ENCODE measurements at places on chromosomes 13 and 19.

- DNase-seq: no peak
Measured at GRCh38 chr19:55667958-55668357, 7.1 kb upstream of the EPN1 start.

DNA sequence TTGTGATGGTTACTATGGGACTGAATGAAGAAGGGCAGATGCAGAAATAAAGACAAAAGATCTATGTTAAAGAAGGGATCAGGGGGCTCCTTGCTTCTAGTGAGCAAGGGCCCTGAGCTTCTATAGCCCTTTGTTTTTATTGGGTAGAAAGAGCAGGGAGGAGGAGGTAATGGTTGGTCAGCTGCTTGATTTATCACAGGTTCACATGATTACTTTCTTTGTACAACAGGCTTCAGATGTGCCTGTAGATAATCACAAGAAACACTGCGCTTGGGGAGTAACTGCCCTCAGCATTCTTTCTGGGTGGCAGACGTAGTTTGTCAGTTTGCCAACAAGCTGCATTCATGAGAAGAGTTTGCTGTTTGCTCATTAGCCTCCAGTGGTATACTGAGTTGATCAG lies 4.8 kb upstream of the ZNF439 start:
- DNase-seq: no peak

DNA sequence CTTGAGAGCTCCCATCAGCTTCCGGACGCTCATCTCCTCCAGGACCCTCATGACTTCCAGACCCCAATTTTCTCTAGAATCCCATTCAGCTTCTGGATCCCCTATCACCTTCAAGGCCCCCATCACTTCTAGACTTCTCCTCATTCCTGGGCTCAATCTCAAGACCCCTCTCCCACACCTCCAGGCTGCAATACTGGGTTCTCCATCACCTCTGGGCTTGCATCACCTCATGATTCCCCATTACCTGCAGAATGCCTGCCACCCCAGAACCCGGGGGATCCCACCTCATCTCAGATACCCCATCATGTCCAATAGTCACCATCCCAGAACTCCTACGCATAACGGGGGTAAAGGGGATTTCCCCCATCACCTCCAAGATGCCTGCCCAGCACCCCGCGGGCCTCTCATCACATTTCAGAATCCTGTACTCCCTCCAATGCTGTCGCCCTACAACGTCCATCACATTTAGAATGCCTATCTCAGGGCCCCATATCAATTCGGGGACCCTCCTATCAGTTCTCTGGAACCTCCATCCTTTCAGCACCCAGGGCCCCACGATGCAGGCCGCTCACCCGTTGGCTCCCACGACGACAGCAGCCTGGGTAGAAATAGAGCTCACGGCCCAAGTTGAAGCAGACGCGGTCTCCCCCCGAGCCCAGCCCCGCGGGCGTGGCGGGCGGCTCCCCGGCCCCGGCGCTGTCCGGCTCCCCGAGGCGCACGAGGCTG lies 738 bp downstream of the DMWD start:
- no peak for DNase-seq

- DNase-seq: no peak
Measured at GRCh38 chr19:6250024-6250615, 29.7 kb downstream of the MLLT1 start.

GRCh38 chr13:106455777-106456176 lies 79.7 kb downstream of the EFNB2 start:
- DNase-seq: no peak

DNA sequence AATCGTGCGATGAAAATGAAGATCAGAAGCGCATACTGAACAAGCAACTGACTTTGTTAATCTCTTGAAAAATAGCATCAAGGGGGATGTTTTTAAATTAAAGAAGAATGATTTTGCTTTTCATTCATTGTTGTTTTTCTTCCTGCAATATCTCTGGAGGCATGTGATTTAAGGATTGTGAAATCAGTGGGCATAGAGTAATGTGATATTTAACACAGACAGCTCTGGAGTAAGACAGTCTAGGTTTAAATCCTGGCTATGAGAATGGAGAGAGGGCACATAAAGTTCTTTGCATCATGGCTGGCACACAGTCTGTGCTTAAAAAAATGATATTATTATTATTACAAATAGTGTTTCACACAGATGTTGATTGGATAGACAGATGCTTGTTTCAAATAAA lies 243.1 kb upstream of the NBEA start:
- DNase-seq: no peak

GRCh38 chr19:33482476-33482875 lies 39.1 kb downstream of the PEPD start:
- DNase-seq: no peak

DNA sequence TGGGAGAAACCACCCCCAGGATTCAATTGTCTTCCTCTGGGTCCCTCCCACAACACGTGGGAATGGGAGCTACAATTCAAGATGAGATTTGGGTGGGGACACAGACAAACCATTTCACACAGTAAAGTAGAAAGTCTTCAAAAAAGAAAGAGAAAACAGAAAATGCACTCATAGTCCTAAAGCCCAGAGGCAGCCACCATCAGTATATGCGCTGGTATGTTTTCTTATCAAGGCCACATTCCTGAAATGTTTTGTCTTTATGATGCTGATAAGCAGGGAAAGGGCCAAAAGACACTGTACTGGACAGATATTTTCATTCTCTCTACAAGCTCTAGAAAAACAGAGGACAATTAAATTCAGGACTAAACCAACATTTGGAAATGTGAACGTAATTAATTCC lies 375.8 kb upstream of the TSHZ3 start:
- no peak for DNase-seq

DNA sequence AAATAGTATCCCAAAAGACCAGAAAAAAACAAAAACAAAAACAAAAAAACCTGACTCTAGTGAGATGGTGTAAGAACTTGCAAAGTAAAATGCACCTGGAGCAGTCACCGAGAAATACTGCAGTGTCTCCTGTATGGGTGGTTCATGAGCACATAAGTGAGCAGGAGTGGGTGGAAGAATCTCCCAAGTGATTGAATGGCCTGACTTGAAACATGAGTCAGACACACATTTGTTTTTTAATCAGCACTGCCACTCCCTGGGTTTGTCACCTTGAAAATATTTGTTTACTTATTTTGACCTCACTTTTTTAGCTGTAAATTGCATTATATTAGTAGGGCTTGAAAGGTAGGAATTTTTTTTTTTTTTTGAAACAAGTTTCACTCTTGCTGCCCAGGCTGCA lies 2.0 kb downstream of the ZNF431 start:
- no peak for DNase-seq

DNA sequence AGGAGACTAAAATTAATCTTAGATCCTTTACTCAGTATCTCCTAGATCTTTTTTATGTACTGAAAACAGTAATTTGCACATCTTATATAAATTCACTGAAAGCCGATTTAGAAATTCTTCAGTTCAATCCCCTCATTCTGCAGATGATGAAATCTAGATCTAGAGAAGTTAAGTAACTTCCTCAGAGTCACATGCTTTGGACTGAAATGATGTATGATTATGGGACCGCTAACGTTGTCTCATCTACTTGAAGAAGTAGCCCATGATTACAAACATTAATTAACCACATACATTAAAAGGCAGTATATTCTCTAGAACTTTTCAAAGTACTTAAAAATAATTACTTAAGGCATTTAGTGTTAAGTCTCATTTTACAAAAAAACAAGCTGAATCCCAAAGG lies 37.8 kb downstream of the ELF1 start:
- DNase-seq: no peak

GRCh38 chr19:30090963-30091362 lies 148.9 kb downstream of the URI1 start:
- no peak for DNase-seq

- no peak for DNase-seq
Measured at GRCh38 chr13:62209529-62209928, 793.9 kb upstream of the PCDH20 start.

GRCh38 chr19:6204212-6204611 lies 68.7 kb downstream of the ACSBG2 start:
- no peak for DNase-seq

DNA sequence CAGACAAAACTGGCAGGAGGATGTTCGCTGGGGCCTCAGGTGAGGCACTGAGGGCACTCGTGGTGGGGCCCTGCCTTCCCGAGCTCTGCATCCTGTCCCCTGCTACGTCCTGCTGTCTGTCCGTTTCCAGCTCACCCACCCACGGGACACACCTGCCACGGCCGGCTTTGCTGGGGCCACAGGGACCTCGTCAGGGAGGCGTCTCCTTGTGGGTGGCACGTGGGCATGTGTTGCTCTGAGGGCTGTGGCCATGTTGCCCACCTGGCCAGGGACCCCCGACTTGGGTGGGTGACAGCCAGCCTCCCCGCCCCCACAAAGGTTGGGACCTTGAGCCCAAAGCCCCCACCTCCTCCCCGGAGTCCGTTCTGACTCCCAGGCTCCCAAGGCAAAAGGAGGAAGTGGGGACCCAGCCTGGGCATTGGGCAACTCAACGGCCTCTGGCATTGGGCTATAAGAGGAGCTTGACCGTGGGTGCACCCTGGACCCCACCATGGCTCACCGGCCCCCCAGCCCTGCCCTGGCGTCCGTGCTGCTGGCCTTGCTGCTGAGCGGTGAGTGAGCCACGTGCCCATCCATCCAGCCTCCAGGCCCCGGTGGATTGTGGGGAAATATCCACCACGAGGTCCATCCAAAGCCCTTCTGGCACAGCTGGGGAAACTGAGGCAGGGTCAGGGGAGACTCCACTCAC lies at the start of gene PRTN3:
PRTN3 (plus strand) TSS at position 481 of the 688 bp plus-strand sequence; CDS start at position 491, 10 bp downstream.
- no peak for DNase-seq

DNA sequence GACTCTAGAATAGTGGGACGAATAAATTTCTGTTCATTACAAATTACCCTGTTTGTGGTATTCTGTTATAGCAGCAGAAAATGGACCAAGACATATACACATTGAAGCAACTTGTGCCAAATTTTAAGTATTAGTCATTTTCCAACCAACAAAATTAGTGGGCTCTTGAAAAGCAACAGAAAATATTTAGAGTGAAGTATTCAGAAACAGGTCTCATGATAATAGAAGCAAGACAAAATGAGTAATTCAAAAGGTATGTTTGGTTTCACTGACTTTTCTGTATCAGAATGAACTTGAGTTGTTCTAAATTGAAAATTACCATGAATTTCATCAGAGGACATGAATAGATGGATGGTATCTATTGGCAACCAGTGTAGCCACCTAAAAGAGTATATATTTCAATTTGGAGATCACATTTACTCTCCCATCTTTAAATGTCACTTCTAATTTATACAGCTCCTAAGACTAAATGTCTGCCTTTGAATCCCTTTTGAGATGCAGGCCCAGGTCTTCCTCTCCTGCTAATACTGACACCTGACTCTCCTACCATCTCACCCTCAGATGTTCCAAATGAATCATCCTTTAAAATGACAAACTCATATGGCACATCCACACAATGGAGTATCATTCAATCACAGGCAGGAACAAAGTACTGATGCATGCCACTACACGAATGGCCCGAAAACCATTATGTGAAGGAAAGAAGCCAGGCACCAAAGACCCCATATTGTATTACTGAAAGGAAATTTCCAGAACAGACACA lies 40.7 kb upstream of the DOCK9 start:
- no peak for DNase-seq

GRCh38 chr13:20294497-20294896 lies 62.4 kb upstream of the GJB6 start:
- DNase-seq: no peak

- peak; percentile 90 for DNase-seq
Measured at GRCh38 chr19:47494729-47495128, 10.7 kb upstream of the KPTN start.

GRCh38 chr13:51820016-51820597 lies 16.1 kb upstream of the DHRS12 start:
- DNase-seq: no peak

GRCh38 chr19:48638831-48639381 lies 1.7 kb upstream of the DBP start:
- DNase-seq: no peak

GRCh38 chr13:23470790-23471614 lies 37.5 kb upstream of the SACS start:
- no peak for DNase-seq

DNA sequence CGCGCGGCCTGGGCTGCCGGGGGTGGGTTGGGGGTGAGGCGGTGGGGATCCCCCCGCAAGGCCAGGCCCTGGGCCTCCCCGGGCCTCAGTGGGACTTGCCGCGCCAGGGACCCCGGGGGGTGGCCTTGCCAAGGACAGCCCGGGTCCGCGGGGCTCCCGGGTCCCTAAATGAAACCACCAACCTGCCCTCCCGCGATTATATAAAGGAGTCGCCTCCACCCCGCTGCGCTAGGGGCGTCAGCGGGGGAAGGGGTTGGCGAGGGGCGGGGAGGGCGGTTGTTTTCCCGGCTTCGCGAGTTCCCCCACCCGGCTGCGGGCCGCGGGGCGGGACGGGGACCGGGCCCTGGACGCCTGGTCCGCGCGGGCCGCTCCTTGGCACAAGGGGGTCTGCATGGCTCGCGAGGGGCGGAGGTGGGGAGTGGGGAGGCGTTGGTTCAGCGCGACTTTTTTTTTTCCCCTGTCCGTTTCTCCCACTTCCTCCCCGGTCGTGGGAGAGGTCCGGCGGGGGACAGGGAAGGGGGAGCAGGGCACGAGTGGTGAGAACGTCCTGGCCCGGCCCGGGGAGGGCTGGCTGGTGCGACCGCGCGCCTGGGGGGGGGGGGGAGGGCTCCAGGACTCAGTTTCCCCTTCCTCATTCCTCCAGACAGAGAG lies 822 bp upstream of the ZBTB7A start:
- DNase-seq: no peak

- peak; percentile 81 for DNase-seq
Measured at GRCh38 chr19:49678985-49679770, 2.1 kb downstream of the PRMT1 start.

- DNase-seq: no peak
Measured at GRCh38 chr13:71829547-71829946, 37.5 kb downstream of the DACH1 start.

GRCh38 chr19:35421362-35421761 lies 26.7 kb upstream of the FFAR2 start:
- DNase-seq: no peak

DNA sequence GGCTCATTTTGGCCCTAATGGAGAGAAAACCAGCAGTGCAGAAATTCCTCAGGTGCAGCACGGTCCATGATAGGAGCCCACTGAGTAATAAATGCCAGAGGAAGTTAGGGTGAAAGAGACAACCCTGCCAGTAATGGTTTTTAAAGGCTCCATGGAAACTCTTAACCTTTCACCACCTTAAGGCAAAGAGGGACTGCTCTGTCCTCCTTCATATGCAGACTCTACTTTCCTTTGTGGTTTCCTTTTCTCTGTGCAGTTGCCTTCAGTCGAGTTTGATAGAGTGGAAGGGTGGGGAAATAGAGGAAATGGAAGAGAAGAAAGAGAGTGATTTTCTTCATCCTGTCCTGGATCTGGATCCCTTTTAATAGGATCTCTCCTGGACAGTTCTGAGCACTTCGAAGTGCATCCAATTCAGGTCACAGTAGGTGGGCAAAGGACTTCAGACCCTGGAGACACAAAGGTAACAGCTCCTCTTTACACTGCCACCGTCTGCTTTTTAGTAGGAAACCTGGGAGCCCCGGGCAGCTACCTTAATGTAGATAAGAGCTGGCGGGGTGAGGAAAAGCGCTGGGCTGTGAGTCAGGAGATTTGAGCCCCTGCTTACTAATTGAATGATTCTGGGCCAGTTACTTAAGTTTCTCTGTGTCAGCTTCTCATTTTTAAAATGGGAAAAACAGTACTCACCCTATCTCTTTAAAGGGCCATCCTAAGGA lies 294.8 kb downstream of the KCNRG start:
- no peak for DNase-seq

GRCh38 chr13:37226971-37227370 lies 121.5 kb upstream of the CSNK1A1L start:
- DNase-seq: no peak

- DNase-seq: no peak
Measured at GRCh38 chr13:71090990-71091389, 776.0 kb downstream of the DACH1 start.

- DNase-seq: no peak
Measured at GRCh38 chr19:40716031-40716481, 630 bp downstream of the COQ8B start.

GRCh38 chr13:24215732-24216131 lies 55.2 kb downstream of the SPATA13 start:
- no peak for DNase-seq

Measured in NCI-H524 treated with DMSO at 0.1 percent for 48 hours (cell line).